ENCODE measurements at places on chromosomes 6 and 20. TPM values are rescaled to one million over a fixed set of nuclear protein-coding genes. Genes with fewer than 3 reads are reported as not detected.

CCND3 gene
- 217 TPM for total RNA-seq

GSTA2 gene
- total RNA-seq: not detected

BFSP1 gene
- 0.51 TPM for total RNA-seq

PKIB gene
- 0.52 TPM for total RNA-seq

MACROD2 gene
- total RNA-seq: not detected

GRCh38 chr6:52388790-52389189, 26.8 kb downstream of the PAQR8 start:
- H3K4me3 ChIP-seq: no peak overlapping the region
- peaks cover 38% of the 10 kb centered on the region for H3K36me3 ChIP-seq
- peak overlapping the region; percentile 26 for H3K27ac ChIP-seq

DNA sequence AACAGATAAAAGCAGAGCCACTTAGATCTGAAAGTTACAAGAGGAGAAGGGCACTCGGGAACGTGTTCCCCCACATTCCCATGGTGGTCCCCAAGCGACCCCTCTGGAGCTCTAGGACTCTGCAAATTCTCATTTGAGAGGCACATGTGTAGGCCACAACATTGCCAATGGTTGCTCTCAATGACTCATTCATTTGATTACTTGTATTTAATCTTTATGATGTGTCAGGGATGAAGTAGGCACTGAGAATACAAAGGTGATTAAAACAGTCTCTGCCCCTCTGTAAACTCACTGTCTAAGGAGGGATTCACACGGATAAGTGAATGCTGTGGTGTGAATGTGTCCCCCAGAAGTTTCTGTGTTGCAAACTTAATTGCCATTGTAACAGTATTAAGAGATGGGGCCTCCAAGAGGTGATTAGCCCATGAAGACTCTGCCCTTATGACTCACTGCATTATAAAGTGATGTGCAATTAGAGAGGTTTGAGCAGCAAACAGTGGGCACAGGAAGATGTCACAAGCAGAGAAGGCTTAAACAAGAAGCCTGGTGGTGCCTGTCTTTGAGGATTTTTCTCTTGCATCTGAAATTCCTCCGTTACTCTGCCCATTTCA, 34.0 kb upstream of the TRAM2 start:
- no peaks in the 10 kb centered on the region for H3K4me1 ChIP-seq
- no peaks in the 10 kb centered on the region for H3K36me3 ChIP-seq
- H3K27me3 ChIP-seq: peaks cover 16% of the 10 kb centered on the region
- no peak overlapping the region for H3K27ac ChIP-seq
- no peak for DNase-seq
- no peak overlapping the region for H3K4me3 ChIP-seq

GRCh38 chr6:143050509-143050908, 10.2 kb upstream of the AIG1 start:
- DNase-seq: no peak
- no peaks in the 10 kb centered on the region for H3K36me3 ChIP-seq
- no peak overlapping the region for H3K27ac ChIP-seq
- no peaks in the 10 kb centered on the region for H3K4me1 ChIP-seq

DNA sequence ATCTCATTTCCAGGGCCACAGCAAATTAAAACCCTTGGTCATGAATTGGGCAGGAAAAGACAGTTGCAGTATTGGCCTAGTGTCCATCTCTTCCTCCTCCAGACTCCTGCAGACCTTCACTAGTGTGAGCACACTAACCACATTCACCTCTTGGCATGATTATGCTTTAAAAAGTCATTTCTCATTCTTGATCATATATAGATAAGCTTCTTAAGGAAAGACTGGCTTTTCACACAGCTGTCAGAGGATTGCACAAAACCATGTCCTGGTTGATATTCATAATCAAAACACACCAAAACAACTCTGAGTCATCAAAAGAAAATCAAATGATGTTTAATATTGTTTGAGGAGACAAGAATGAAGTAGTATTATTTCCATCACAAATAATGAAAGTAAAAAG, 52.1 kb downstream of the TMEM200A start:
- H3K27me3 ChIP-seq: peaks cover 5% of the 10 kb centered on the region
- no peaks in the 10 kb centered on the region for H3K36me3 ChIP-seq
- no peak overlapping the region for H3K4me3 ChIP-seq
- DNase-seq: no peak
- H3K4me1 ChIP-seq: peaks cover 3% of the 10 kb centered on the region

- no peaks in the 10 kb centered on the region for H3K27me3 ChIP-seq
- H3K4me3 ChIP-seq: no peak overlapping the region
- no peaks in the 10 kb centered on the region for H3K36me3 ChIP-seq
- no peak overlapping the region for H3K27ac ChIP-seq
- H3K4me1 ChIP-seq: peaks cover 3% of the 10 kb centered on the region
Observed at GRCh38 chr6:160791459-160791858, 89.4 kb downstream of the PLG start.

- DNase-seq: no peak
- no peak overlapping the region for H3K4me3 ChIP-seq
- H3K27me3 ChIP-seq: peaks cover 7% of the 10 kb centered on the region
- H3K4me1 ChIP-seq: peaks cover 25% of the 10 kb centered on the region
Observed at GRCh38 chr6:6674872-6675271, 86.4 kb downstream of the LY86 start.

DNA sequence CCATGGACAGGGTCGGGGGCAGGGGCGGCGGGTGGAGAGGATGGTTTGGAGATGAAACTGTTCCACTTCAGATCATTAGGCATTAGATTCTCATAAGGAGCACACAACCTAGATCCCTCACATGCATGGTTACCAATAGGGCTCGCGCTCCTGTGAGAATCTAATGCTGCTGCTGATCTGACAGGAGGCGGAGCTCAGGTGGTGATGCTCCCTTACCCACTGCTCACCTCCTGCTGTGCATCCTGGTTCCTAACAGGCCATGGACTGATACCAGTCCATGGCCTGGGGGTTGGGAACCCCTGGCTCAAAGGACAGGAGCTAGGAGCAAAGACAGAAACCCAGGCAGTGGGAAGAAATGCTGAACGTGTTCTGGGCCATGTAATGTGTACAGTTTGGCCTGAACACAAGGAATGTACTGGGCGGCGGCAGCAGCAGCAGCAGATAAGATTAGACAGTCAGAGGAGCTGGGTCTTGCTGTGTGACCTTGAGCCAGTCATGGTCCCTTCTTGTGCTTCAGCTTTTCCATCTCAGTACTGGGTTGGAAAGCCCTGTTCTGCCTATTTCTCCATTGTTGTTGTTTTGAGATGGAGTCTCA, 4.7 kb upstream of the SPAG4 start:
- H3K27me3 ChIP-seq: no peaks in the 10 kb centered on the region
- no peak for DNase-seq
- H3K36me3 ChIP-seq: no peaks in the 10 kb centered on the region
- H3K4me1 ChIP-seq: peaks cover 2% of the 10 kb centered on the region
- no peak overlapping the region for H3K27ac ChIP-seq

GRCh38 chr6:163705923-163706322, 291.4 kb downstream of the QKI start:
- H3K4me3 ChIP-seq: no peak overlapping the region
- no peaks in the 10 kb centered on the region for H3K4me1 ChIP-seq
- H3K36me3 ChIP-seq: no peaks in the 10 kb centered on the region
- no peak overlapping the region for H3K27ac ChIP-seq
- H3K27me3 ChIP-seq: no peaks in the 10 kb centered on the region
- DNase-seq: no peak

DNA sequence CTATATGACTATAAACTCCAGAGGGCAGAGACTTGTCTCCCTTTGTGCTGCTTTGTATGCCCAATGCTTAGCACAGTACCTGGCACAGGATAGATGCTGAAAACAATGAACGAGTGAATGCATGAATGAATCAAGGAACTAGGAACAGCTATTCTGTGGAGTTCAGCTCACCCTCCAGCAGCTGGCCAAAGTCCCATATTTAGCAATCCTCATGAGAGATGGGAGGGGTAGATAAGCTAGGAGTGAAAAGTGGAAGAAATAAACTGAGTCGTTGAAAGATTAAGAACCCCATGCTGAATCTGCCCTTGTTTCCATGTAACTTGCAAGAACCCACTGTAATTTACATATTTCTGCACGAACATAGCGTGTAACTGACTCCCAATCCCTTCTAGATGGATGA, 106.5 kb downstream of the MAFB start:
- H3K27ac ChIP-seq: no peak overlapping the region
- H3K4me3 ChIP-seq: no peak overlapping the region
- no peaks in the 10 kb centered on the region for H3K27me3 ChIP-seq
- no peaks in the 10 kb centered on the region for H3K36me3 ChIP-seq
- no peaks in the 10 kb centered on the region for H3K4me1 ChIP-seq

- H3K4me1 ChIP-seq: peaks cover 6% of the 10 kb centered on the region
- no peaks in the 10 kb centered on the region for H3K36me3 ChIP-seq
- no peak overlapping the region for H3K27ac ChIP-seq
- H3K27me3 ChIP-seq: peaks cover 62% of the 10 kb centered on the region
Observed at GRCh38 chr6:27296106-27296783, 15.8 kb downstream of the POM121L2 start.

DNA sequence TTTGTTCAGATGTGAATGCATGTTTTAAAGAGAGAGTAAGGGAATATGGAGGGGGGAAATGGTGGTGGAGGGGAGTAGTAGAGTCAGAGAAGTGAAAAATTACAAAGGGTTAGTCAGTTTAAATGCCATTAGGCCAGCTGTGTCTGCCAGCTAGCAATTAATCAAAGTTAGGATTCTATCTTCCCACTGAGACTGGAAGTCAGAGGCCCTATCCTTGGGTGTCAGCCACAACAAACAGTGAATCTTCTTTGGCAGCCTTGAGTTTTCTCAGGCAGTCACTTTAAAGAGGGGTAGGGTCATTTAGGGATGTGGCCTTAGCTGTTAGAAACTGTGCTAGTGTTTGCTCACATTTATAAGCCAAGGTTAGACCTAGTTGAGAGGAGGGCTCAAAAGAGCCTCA, 120.5 kb upstream of the BTBD3 start:
- no peaks in the 10 kb centered on the region for H3K4me1 ChIP-seq
- no peak overlapping the region for H3K4me3 ChIP-seq
- no peak for DNase-seq
- no peaks in the 10 kb centered on the region for H3K27me3 ChIP-seq

- H3K4me1 ChIP-seq: peaks cover 32% of the 10 kb centered on the region
- DNase-seq: no peak
- H3K27ac ChIP-seq: no peak overlapping the region
- H3K27me3 ChIP-seq: no peaks in the 10 kb centered on the region
- peaks cover 95% of the 10 kb centered on the region for H3K36me3 ChIP-seq
- H3K4me3 ChIP-seq: no peak overlapping the region
Observed at GRCh38 chr20:44954211-44954610, 6.0 kb downstream of the TOMM34 start.

Measured in activated T-helper 2 cell treated with anti-CD3 and anti-CD28 coated beads, Interferon-gamma antibody, Interleukin-2, Interleukin-4, amounts not matched to agents 10 μg/mL and 5 μg/mL and 100 μg/mL, durations not matched to agents 14 hours and 24 hours and 36 hours (primary cell).